LoVo (cell line): ENCODE measurements at places on chromosomes 12 and 14.

DNA sequence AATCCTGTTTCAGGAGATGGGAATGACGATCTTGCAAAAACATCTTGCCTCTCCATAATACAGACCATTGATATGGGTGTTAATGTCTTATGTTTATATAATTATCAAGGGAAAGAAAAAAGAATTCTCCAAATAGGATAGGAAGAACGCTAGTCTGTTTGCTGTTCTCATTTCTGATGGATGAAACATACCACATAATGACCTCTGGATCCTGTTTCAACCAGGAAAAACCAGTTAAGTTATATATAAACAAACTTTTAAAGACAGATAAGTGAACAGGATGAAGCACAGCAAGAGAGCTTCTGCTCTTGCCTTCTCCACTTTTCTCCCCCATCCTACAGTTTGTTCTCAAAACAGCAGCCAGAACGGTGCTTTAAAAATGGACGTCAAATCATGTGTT, 27.8 kb downstream of the COQ6 start:
- DNase-seq: no peak

- peak; percentile 91 for DNase-seq
Observed at GRCh38 chr12:569803-570434, 93.3 kb downstream of the NINJ2 start.

GRCh38 chr12:49501895-49502294, 36.9 kb upstream of the KCNH3 start:
- DNase-seq: no peak

GRCh38 chr12:31536672-31537071, 54.3 kb downstream of the DENND5B start:
- DNase-seq: no peak
